ENCODE measurements at places on chromosomes 4 and X. TPM values are rescaled to one million over a fixed set of nuclear protein-coding genes. Genes with fewer than 3 reads are reported as not detected.

IL2 gene
- not detected for polyA plus RNA-seq

TCEAL2 gene
- 16.4 TPM for polyA plus RNA-seq

- no peak for DNase-seq
These were observed 325.6 kb downstream of the ARHGAP10 start for GRCh38 chr4:148057516-148057915.

GRCh38 chr4:169604131-169604900 is 8.1 kb downstream of the NEK1 start:
- no peak for DNase-seq

DNA sequence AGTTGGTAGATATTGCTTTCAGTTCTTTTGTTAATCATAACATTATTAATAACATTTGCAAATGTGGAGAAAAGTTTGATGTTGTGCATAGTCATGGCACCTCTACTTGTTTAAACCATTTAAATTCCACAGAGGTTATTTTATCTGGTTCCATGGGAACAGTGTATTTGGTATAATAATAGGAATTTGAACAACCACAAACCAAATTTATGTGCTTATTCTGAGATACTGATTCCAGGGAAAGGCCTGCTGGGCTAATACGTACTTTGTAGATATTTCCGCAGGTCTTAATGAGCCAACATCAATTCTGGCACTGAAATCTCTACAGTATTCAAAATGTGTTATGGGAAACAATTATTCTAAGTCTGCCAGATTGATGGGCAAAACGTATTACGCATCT is 319.0 kb downstream of the DKK2 start:
- DNase-seq, result no peak

GRCh38 chr4:152488246-152488645 is 47.6 kb downstream of the FBXW7 start:
- no peak for DNase-seq

DNA sequence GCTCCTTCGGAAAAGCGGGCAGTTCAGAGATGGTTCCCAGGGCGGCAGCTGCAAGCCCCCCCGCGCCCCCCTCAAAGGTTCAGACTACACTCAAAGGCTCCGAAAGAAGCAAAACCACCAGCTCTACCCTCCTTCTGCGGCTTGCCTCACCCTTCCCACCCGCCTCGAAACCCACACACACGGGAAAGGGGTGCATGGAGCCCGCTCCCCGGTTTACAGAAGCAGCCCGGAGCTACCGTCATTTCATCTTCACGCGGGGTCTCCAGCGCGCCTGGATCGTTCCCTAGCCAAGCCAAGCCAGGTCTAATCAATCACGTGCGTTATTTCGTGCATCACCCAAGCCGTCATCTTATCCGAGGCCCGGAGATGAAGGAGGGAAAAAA is 1.2 kb downstream of the NLGN4X start:
- DNase-seq, result no peak

DNA sequence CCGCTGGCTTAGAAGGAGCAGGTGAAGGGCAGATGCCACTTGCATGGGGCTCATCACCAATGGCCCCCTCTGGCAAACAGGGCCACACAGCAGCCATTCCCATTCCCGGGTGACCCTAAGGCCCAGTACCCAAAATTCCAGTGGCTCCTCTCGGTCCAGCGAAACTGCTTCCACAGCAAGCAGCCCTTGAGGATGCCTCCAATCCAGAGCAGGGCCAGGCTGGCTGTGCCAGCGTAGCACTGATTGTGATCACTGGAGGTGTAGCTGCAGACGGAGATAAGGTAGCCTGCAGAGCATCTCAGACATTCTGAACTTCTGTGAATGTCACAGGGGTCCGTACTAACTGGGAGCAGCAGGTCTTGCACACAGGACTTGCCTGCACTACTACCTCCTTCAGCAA is 27.3 kb downstream of the ACSL1 start:
- DNase-seq, result no peak

GRCh38 chrX:129618997-129619396 is 35.8 kb downstream of the APLN start:
- DNase-seq, result no peak

DNA sequence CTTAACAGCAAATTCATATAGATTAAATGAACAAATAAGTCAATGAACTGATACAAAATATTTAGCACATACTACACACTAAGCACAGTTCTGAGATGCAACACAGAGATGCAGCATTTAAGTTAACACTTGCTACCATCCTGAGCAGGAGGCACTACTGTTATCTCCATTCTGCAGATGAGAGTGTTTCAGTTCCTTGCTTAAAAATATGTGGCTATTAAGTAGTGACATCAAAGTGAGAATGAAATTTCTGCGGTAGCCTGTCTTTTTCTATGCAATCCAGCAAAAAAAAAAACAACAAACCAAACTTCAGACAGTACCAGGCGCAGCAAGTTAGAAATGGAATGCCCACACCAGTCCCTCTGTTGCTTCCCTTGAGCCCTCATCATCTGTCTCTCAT is 90.8 kb downstream of the SHISA3 start:
- DNase-seq, result no peak
